ENCODE measurements at places on chromosomes 5 and 9.

DNA sequence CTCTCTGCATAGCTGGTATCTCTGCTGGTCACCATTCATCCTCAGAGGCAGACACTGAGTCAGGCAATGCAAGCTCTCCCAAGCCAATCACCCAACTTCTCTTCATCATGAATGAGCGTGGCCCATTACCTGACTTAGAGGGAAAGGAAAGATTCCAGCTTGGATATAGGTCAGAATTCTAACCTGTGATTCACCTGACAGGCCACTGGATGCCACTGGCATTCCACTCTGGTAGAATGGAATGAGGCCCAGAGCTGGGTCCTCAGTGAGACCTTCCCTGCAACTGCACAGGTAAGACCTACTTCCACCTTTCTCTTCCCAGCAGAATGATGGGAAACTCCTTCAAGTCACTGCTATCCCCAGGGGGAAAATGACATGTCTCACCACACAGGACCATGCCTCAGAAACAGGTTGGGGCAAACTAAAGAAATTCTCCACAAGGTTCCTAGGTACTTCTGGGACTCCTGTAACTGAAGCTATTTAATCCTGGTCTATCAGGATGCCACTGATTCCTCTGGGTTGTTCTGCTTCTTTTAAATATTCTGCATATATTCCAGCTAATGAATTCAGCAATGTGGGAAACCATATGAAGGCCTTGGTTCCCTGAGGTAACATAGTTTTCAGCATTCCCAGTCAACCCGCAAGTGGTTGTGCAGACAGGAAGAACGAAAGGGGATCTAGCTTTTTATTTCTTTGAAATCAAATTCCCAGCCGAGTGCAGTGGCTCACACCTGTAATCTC is 62.0 kb downstream of the SUSD1 start:
- DNase-seq: peak; percentile 6

DNA sequence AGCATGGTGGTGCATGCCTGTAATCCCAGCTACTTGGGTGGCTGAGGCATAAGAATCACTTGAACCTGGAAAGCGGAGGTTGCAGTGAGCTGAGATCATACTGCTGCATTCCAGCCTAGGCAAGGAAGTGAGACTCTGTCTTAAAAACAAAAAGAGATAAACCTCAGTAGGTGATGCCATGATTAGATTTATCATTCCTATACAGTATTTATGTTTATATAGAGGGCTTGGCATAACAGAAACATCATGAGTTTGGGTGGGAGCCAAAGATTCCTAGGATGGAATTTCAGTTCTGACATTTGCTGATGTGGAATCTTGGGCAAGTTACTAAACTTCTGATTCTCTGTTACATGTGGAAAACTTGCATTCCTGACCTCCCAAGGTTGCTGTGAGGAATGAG is 22.3 kb downstream of the RFK start:
- no peak for DNase-seq

GRCh38 chr9:29160763-29161353 is 1587.6 kb upstream of the C9orf72 start:
- no peak for DNase-seq

DNA sequence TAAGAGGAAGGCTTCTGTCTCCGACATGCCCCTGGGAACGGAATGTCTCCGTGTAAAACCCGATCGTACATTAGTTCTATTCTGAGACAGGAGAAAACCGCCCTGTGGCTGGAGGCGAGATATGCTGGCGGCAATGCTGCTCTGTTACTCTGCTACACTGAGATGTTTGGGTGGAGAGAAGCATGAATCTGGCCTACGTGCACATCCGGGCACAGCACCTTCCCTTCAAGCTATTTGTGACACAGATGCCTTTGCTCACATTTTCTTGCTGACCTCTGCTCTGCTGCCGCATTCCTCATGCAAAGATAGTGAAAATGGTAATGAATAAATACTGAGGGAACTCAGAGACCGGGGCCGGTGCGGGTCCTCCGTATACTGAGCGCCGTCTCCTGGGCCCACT is 2.2 kb upstream of the DPP7 start:
- DNase-seq: no peak

DNA sequence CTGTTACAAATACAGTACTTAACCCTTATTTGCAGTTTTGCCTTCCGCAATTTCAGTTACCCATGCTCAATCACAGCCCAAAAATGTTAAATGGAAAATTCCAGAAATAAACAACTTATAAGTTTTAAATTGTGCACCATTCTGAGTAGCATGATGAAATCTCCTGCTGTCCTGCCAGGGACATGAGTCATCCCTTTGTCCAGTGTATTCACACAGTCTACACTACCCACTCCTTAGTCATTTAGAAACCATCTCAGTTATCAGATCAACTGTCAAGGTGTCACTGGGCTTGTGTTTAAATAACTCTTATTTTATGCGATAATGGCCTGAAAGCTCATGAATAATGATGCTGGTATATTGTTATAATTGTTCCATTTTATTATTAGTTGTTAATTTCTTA is 95.8 kb downstream of the PLCXD3 start:
- peak; percentile 77 for DNase-seq
